Pancreas (tissue), 10 donors: ENCODE measurements at places on chromosomes 2 and 18. TPM values are rescaled to one million over a fixed set of nuclear protein-coding genes. Genes with fewer than 3 reads are reported as not detected.

GRCh38 chr2:26649992-26650712 lies 9.0 kb upstream of the CIB4 start:
- no peak overlapping the region for H3K4me3 ChIP-seq
- H3K27ac ChIP-seq: no peak overlapping the region
- no peak for DNase-seq
- no peaks in the 10 kb centered on the region for H3K4me1 ChIP-seq

DNA sequence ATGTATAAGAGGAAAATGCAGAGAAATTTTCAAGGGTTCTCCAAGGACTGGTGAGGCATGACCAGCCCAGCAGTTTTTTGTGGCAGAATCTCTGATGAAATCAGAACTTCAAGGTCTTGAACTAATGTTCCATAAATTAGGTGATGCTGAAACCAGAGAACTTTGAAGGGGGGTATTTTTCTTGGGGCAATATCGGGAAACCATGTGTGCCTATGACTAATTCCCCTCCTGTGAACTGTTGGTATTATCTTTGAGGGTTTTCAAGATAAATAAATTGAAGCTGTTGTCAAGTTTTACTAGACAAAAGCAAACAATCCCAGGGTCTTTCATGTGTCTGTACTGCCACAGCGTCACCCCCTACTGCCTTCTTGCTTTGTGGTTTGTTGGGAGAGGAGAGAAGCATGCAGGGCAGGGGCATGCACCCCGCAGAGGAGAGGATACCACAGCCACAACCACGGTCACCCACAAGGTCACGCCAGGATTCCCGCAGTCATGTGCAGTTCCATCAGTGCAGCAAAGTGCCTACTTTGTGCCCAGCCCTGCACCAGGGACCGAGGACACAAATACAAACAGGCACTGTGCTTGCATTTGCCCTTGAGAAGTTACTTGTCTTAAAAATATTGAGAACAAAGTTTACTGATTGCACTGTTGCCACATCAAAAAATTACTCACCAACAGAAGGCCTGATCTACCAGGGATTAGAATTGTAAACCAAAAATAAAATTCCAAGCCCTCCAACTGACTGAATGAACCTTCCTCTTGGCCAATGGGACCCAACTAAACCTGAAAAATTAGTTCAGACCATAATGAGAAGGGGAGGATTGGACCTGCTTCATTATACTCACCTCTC lies 413.3 kb upstream of the TRIB2 start:
- no peak overlapping the region for H3K27ac ChIP-seq
- no peak overlapping the region for H3K4me3 ChIP-seq
- H3K36me3 ChIP-seq: no peaks in the 10 kb centered on the region

GRCh38 chr2:38279201-38279600 lies 97.9 kb downstream of the ATL2 start:
- DNase-seq: no peak
- H3K27ac ChIP-seq: no peak overlapping the region
- no peaks in the 10 kb centered on the region for H3K27me3 ChIP-seq
- H3K36me3 ChIP-seq: no peaks in the 10 kb centered on the region

GRCh38 chr2:37802899-37803379 lies 122.1 kb upstream of the RMDN2 start:
- no peak overlapping the region for H3K27ac ChIP-seq
- H3K36me3 ChIP-seq: no peaks in the 10 kb centered on the region
- DNase-seq: no peak
- no peaks in the 10 kb centered on the region for H3K4me1 ChIP-seq
- no peak overlapping the region for H3K4me3 ChIP-seq

DNA sequence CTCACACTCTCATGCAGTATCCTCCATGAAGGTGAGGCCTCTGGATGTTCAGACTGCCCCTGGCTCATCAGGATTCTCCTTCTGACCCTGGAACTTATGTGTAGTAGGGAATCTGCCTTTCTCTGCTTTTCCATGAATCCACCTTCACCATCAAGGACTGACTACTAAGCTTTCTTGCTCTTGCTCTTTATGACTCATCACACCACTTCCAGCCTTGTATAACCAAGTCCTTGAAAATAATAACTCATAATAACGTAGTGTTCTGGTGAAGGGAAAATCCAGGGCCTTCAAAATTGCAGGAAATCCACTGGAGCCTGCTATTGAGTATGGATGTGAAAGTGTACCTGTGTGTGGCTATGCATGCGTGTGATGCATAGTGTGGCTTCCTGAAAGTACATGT lies 11.3 kb upstream of the KCNS3 start:
- H3K4me1 ChIP-seq: no peaks in the 10 kb centered on the region
- H3K27ac ChIP-seq: no peak overlapping the region
- no peaks in the 10 kb centered on the region for H3K27me3 ChIP-seq
- no peak overlapping the region for H3K4me3 ChIP-seq
- no peaks in the 10 kb centered on the region for H3K36me3 ChIP-seq

SPDYA gene
- polyA plus RNA-seq: 0.16 TPM

KCNF1 gene
- 15.8 TPM for polyA plus RNA-seq

UGT1A10 gene
- not detected for polyA plus RNA-seq

TMEM182 gene
- polyA plus RNA-seq: 1.0 TPM
